IgD-negative memory B cell (primary cell): ENCODE measurements at places on chromosomes 3 and 15. TPM values are rescaled to one million over a fixed set of nuclear protein-coding genes. Genes with fewer than 3 reads are reported as not detected.

The WNT5A gene
- not detected for polyA plus RNA-seq

The SCN5A gene
- polyA plus RNA-seq, result not detected

The GOLGA8M gene
- polyA plus RNA-seq, result not detected

The TM4SF18 gene
- polyA plus RNA-seq, result not detected

The ALPK3 gene
- not detected for polyA plus RNA-seq

The TLR9 gene
- polyA plus RNA-seq, result 10.4 TPM

The SEMA6D gene
- polyA plus RNA-seq, result not detected
